ENCODE measurements at places on chromosomes 11 and 22. TPM values are rescaled to one million over a fixed set of nuclear protein-coding genes. Genes with fewer than 3 reads are reported as not detected.

Gene CCDC157
- total RNA-seq, result 1.4 TPM

Gene IFTAP
- total RNA-seq, result 46.8 TPM

Gene TRPM5
- total RNA-seq, result not detected

Gene SEZ6L
- not detected for total RNA-seq

Gene GRM5
- total RNA-seq, result under 0.01 TPM

Gene CSNK2A3
- total RNA-seq, result 0.86 TPM

Gene KRTAP5-9
- total RNA-seq, result not detected

Gene CNGA4
- total RNA-seq, result 0.09 TPM

Gene SGSM1
- total RNA-seq, result not detected

Gene ALDH3B1
- total RNA-seq, result 5.2 TPM

Gene VPREB3
- not detected for total RNA-seq

Gene UCP3
- total RNA-seq, result 0.09 TPM

Gene OR51B4
- total RNA-seq, result not detected

Gene MMP13
- not detected for total RNA-seq

Gene HEPHL1
- not detected for total RNA-seq

Gene CSF2RB
- total RNA-seq, result under 0.01 TPM

Gene RBMXL2
- total RNA-seq, result not detected

Gene CDC42BPG
- 0.16 TPM for total RNA-seq

Gene POGLUT3
- total RNA-seq, result 21.0 TPM

Gene INPP5J
- 0.16 TPM for total RNA-seq

Gene NAV2
- total RNA-seq, result 7.9 TPM

Gene SMTN
- 99.7 TPM for total RNA-seq

Gene SAA4
- total RNA-seq, result not detected

Gene SPDYC
- not detected for total RNA-seq

Gene KRTAP5-1
- not detected for total RNA-seq

All from bronchial smooth muscle cell (primary cell).